ENCODE measurements at places on chromosomes 1 and 21.

DNA sequence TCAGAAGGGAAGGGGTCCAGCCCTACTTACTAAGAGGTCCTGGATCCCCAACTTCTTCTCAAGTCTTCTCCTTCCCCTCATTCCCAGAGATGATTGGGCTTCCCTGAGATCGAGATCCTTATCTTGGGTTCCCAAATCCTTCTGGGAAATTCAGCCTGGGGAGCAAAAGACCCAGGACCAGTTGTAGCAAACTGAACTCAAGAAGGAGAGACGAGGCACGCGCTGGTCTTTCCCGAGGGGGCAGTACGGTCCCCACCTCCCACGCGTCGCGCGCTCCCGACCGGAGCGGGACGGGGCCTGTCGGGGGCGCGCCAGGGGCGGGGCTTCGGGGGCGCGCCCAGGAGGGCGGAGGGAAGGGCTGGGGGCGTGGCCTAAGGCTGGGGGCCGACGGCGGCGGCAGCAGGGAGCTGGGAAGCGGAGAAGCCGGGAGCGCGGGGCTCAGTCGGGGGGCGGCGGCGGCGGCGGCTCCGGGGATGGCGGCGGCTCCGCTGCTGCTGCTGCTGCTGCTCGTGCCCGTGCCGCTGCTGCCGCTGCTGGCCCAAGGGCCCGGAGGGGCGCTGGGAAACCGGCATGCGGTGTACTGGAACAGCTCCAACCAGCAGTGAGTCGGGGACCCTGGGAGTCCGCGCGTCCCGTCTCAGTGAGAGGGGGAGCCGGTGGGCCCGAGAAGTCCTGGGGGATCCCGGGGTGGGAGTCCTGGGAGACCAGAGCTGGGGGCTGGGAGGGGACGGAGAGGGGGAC is at the start of gene EFNA3:
Gene EFNA3 (plus strand): TSS at position 369 of the 741 bp plus-strand sequence. CDS start 105 bp downstream, at position 474.
- peak; percentile 64 for DNase-seq

GRCh38 chr1:205798577-205798976 is 14.4 kb downstream of the SLC41A1 start:
- no peak for DNase-seq

DNA sequence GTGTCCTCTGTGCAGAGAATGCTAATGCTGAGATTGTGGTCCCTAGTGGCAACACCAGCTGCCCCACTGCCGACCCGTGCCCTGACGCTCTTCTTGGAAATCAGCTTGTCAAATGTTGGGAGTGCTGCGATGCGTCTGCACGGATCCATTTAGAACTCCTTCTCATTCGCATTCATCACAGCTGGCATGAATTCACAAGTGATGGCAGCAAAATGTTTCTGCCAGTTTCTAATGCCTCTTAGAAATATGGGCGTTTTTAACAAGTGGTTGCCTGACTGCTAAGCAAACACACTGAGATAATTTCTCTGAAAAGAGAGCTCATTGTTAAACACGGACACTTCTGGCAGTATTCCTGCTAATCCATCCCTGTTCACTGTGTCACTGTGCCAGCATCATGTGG is 131.9 kb upstream of the KCNJ6 start:
- no peak for DNase-seq

DNA sequence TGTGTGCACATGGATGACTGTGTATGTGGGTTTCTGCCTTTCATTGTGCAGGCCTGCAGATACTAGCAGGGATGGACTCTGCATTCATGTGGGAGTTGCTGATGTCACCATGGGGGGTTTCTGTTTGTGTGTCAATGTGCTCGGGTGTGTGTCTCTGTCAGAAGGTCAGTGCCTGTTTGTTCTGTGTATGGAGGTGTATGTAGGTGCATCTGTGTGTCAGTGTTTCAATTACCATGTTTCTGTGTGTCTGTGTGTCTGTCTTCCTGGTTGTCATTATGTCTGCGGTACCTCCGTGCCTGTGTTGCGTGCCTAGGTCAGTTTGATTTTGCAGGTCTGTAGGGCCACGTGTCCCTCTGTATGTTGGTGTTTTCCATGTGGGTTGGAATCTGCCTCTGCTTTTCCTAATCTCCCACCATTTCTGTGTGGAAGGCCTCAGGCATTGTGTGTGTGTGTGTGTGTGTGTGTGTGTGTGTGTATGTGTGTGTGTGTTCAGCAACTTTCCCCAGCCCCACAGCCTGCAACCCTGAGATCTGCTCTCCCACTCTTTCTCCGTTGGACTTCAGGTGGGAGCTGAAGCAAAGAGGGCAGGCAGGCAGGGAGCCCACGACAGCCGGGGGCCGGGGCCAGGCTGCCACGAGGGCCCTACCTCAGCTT is 36.7 kb upstream of the WASF2 start:
- peak; percentile 29 for DNase-seq

DNA sequence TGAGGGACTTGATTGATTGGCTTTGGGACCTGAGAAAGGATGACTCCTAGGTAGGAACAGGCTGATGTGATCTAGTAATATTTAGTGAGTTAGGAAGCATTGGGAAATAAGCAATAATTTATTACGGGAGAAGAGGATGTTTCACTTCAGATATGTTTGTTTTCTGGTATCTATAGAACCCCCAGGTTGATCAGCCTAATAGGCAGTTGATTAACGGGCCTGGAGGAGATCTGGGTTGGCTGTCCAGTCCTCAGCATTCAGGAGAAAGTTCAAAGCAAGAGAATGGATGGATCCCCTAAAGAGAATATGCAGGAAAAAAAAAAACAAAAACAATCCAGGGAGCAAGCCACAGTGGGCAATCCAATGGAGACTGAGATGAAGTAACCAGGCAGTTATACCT is 48.2 kb upstream of the AKT3 start:
- no peak for DNase-seq

DNA sequence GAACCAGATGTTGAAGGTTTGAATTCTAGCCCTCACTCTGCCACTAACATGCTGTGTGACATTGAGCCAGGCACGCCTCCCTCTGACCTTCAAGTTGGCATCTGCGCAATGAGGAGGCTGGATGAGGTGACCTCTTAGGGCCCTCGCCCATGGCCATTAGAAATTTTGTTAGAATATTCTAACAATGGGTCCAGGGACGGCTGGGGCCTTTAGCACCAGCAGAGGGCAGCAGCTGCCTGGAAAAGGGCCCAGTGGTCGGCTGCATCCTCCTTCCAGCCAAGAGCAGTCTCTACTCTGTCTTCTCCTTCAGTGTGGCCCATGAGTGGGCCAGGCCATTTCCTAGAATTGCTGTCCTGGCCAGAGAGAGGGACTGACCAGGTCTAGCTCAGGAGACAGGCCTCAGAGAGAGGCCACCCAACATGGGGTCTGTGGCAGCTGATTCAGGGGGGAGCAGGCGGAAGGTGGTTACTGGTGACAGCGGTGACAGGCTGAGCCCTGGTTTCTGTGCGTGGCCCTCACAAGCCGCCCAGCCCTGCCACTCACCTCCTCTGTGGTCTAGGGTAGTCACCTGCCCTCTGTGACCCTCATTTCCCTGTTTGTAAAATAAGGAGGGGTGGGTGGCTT is 101.3 kb upstream of the ACTL8 start:
- no peak for DNase-seq

- DNase-seq, result no peak
These were observed 11.8 kb upstream of the ATP13A2 start for GRCh38 chr1:17023573-17023972.

DNA sequence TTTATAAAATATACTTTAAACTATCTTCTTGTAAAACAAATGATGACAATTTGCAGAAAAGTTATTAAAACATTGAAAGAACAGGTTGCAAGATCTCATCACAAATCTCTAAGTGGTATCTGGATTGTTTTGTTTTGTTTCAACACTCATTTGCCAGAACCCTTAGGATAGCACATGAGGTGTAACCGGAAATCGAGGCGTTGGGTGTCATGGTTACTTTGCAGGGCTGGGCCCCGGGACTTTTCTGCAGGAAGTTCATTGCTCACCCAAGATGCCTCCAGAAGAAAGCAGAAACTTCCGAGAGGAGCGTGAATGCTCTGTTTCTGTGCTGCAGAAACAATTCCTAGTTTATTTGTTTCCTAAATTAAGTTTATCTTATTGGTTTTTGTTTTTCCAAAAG is 2.5 kb downstream of the DISC1 start:
- DNase-seq, result no peak

DNA sequence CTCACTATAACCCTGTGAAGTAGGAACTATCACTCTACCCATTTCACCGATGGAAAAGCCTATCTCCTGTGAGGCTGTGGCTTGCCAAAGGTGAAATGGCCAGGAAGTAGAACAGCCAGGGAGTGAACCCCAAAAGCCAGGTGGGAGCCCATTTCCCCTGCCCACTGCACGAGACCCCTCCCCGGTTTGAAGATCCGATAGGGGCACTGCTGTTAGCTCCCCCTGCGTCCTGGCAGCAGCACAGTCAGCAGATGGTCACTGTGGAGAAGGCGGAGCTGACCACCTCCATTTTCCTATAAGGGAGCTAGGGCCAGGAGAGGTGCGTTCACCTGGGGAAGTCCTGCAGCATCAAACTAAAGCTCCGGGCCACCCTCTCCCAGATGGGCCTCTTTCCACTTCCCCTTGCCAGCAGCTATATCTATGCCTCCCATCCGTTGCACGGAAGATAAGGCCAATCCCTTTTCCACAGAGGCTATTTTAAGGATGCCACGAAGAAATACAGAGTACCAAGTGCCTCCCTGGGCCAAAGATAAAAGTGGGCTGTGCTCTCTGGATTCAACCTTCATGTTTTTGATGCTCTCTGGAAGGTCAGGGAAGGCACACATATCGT is 7.8 kb downstream of the ERG start:
- no peak for DNase-seq
